Lung microvascular endothelial cell (primary cell): ENCODE measurements at places on chromosomes 4 and X.

DNA sequence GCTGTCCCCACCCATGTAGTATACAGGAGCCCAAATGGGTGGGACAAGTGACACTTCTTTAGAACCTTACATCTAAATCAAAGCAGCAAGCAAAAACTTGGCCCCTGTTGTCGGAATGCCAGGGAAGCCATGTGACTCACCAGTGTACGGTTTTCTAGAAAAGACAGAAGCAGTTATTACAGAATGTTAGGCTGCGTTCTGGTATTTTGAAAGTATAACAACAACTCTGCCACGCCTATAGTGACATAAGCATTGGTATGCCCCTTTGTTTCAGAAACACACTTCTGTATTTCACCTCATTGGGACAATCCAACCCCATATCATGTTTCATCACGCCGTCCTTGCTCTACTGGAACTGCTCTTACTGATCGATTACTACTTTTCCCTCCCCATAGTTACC is 14.8 kb downstream of the PDHA1 start:
- no peak for DNase-seq

- DNase-seq: no peak
Measured at GRCh38 chrX:63959975-63960374, 175.0 kb upstream of the ARHGEF9 start.

DNA sequence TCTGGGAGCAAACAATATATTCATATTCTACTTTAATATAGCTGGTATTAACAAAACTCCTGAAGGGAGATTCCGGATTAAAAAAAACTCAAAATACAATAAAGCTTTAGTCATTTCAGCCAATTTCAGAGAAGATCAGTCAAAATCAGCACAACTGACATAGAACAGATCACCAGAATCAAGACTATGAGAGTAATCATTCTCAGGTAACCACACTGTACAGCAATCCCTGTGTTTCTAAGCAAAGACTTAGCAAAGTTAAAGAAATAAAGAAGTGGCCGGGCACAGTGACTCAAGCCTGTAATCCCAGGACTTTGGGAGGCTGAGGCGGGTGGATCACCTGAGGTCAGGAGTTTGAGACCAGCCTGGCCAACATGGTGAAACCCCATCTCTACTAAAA is 9.1 kb downstream of the DCTD start:
- DNase-seq: no peak

DNA sequence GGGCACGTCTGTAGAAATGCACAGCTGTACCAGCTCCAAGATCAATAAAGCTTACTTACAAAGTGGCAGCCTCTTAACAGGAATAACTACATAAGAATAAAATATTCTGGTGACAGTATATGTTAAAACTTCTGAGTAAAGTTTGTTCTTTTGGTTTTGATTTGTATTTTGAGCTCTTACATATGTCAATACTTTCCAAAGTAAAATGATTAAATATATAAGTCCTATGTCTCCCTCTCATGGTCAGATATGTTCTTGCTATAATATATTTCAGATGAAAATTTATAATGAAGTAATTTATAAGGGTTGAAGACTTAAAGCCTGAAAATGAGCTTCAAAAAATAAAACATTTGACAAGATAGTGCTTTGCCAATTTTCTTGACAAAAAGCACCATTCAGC is 254.4 kb downstream of the NPFFR2 start:
- DNase-seq: peak; percentile 18

DNA sequence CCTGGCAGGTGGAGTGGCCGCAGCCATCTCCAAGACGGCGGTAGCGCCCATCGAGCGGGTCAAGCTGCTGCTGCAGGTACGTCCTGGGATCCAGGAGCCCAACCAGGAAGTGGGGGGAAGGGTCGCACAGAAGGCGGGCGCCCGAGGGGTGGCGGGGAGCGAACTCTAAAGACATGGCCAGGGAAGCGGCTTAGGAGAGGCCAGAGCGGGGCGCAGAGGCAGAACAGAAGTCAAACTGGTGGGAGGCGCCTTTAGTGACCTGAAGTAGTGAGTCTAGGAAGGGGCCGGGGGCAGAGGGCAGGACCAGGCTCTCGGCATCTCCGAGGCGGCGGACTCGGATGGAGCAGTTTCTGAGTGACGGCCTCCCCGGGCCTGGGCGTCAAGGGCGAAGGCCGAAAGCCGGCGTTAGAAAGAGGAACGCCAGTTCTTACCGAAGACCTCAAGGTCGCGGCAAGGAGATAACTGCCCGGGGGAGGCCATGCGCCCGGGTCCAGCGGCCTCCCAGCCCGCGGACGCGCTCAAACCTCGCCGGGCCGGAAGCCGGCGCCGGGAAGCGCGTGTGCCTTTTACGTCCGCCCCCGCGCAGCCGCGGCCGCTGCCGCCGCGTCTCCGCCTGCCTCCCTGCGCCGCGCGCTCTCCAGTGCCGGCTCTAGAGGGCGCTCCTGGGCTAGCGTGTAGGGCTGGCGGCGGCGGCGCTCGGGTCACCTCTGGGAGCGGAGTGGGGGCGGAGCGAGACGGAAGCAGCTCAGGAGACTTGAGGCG is 488 bp downstream of the SLC25A5 start:
- peak; percentile 88 for DNase-seq

- DNase-seq: peak; percentile 11
Measured at GRCh38 chr4:37737466-37737865, 51.3 kb upstream of the RELL1 start.
